Stimulated activated CD4-positive, alpha-beta T cell treated with anti-CD3 and anti-CD28 coated beads, Interleukin-4, amount 100 ng/mL, for 24 hours (primary cell): ENCODE measurements at places on chromosomes 2 and 18.

GRCh38 chr2:200689115-200689514, 103.3 kb downstream of the AOX1 start:
- no peak for DNase-seq

DNA sequence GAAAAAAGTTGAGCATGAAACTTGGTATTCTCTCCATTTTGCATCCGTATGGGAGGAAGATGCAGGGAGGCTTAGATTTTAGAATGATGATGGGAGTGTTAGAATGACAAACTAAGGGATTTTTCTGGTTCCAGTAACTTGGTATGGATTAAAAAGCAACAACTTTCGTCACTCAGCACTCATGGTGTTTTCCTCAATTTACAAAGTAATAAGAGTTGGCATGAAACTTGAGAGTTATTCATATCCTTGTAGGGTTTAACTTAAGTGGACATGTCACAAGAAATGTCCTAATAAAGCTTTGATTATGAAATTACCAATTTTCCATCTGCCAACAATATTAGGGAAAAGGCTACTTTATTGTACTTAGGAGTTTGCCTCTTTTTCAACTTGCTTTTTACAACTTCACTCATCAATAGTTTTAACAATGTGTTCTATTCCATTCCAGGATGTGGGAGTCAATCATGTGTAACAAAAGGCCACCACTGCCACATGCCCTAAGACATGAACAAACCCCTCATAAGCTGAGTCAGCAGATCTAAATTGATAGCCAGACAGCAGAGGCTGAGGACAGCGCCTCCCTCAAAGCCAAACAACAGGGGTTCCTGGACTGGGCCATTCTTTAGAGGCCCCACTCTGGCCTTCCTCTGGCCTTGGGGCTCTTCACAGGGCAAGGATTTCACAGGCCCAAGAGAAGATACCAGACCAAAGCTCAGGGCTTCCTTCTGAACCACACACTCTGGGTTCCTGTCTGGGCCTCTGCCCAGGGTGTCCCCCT, 265.8 kb downstream of the TNS1 start:
- no peak for DNase-seq

DNA sequence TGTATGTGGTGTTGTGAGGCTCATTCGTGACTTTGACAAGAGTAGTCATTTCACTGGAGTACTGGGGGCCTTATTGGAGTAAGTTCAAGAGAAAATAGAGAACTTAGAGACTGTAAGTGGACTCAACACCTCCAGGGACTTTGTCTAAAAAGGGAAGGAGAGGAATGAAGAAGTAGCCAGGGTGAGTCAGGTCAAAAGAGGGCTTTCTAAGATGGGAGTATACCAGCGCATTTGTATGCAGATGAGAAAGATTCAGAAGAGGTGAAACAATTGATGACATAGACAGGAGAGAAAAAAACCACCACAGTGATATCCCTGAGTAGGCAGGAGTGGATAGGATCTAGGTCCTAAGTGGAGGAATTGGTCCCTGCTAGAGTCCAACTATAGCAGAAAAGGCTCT, 246.8 kb downstream of the IKZF2 start:
- no peak for DNase-seq

- no peak for DNase-seq
Observed at GRCh38 chr2:28199995-28200679, 192.5 kb upstream of the FOSL2 start.

DNA sequence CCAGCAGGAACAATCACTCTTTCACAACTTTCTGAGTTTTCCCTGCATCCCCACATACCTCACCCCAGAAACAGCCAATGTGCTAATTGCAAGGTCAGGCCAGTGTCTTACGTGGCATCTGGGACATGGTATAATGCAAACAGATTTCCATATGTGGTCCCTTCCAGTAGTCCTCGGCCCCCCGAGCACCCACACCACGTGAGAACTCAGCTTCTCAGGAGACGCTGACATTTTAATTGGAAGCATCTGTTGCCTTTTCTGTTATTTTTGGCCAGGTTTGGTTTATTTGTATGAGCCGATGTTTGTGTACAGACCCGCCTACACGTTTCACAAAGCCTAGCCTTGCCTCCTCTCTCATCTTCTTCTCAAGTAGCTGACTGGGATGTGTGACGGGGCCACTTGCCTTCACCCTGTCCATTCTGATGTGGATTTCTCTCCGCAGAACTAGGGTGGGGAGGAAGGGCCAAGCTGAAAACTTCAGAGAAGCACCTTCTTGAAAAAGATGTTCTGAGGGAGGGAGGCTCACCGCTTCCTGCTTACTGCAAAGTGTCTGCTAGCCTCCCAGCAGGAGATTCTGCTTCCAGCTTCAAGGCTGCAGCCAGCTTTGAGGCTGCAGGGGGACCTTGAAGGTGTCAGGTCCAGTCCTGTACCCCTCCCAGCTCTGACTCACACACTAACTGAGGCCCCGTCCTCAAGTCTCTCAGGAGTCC, 109.6 kb upstream of the SLC14A2 start:
- no peak for DNase-seq

DNA sequence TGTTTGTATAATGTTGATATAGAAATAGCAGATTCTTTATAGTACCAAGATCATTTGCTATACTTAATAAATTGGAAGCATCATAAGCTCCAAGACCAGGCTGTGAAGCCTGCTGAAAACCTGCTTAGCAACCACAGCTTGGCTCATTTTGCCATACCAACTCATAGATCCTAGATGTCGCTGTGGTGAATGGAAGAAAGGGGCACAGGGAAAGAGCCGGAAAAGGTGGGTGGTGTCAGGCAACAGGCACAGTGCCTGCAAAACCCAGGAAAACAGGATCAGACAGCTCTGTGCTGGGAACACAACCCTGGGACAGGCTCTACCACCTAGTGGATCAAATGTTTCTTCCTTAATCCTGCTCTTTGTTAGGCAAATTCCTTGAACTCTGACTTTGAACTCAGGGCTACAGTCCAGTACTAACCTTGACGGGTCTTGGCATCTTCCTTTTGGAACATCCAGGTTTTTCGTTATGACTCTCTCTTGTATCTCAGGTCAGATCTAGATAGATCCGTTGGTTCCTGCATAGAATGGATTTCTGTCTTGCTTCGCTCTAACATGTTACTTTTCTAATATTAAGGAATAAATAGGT, 31.6 kb downstream of the TWSG1 start:
- no peak for DNase-seq

DNA sequence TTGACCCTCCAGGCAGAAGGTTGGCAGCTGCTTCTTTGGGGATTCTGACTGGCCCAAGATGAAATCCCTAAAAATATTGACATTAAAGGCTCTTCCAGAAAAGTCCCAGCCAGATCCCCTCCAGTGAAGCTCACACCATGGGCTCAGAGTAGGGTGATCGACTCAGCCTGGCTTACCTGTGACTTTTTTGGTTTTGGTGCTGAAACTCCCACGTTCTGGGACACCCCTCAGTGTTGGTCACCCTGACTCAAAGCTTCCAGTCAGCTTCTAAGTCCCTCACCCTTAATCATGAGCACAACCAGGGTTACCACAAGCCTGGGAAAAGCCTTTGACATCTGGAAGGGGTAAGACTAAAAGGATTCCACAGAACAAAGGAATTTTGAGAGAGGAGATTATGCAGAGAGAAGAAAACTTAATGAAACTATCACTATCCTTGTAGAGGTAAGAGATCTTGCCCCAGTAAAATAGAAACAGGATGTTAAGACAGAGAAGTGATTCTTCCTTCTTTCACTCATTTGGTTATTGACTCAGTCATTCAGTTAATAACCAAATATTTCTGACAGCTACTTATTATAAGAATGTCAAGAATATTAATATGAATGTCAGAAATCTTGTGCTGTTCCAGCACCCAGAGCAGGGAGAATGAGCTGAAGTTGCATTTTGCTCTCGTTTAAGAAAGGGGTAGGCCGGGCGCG, 66.8 kb upstream of the SEC11C start:
- no peak for DNase-seq

GRCh38 chr2:56444339-56444738, 260.5 kb downstream of the CCDC85A start:
- DNase-seq = no peak

GRCh38 chr2:217121565-217121964, 261.7 kb upstream of the TNP1 start:
- DNase-seq = no peak

GRCh38 chr2:96241900-96242611, 23.7 kb downstream of the TMEM127 start:
- peak; percentile 62 for DNase-seq

- peak; percentile 42 for DNase-seq
Observed at GRCh38 chr2:230441227-230441897, 25.4 kb downstream of the SP100 start.

DNA sequence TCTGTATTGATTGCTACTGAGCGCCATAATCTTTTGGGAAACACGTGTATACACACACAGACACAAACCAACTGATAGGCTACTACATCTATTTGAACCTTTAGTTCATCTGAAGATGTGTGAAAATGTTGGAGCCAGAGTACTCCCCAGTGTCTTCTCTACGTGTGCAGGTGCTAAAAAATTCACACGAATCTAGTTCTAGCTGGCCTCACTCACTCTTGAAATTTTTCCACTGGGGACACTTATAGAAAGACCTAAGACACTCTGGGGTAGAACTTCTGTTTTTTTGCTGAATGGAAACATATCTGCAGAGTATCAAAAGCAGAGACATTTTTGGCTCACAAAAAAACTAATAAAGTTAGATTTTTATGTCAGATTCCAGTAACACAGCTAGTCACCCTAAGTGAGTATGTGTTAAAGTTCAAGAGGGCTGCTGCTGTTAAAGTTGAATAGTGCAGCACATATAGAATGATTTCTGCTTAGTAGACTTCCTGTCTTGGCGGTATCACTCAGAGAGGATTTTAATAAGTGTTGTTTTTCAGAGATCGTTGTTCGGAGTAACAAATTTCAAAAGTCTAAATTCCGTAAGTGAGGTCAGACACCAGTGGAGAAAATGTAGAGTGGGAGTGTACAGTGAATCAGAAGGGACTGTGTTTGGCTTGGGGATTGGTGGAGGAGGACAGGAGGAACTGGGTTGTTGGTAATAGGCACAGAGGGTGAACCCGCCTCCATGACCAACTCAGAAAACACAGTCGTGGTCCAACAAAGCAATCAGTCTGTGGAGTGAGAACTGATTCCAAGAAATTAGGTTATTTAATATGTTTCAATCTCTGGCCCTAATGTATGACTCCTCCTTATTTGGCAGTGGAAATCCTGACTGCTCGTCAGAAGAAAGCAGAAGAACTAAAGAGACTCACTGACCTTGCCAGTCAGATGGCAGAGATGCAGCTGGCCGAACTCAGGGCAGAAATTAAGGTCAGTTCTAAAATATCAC, 43.1 kb downstream of the KCTD18 start:
- DNase-seq = peak; percentile 54

- no peak for DNase-seq
Observed at GRCh38 chr2:29917781-29918180, 3.6 kb downstream of the ALK start.

DNA sequence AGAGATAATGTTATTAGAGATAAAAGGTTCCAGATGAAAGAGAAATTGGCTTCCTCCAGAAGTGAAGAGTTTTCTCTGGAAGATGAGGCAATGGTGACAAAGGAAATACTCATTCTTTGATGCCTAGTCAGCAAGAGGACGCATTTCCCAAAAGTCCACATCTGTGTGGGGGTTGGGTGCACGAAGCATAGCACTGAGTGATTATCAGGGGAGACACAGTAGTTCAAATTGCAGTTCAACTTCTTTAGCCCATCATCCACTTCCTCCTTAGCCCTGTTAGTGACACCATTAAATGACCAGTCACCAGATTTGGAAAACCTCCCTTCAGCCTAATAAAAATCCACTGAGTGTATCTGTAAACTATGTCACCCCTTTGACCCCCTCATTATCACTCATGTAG, 80.9 kb upstream of the PHLPP1 start:
- no peak for DNase-seq

DNA sequence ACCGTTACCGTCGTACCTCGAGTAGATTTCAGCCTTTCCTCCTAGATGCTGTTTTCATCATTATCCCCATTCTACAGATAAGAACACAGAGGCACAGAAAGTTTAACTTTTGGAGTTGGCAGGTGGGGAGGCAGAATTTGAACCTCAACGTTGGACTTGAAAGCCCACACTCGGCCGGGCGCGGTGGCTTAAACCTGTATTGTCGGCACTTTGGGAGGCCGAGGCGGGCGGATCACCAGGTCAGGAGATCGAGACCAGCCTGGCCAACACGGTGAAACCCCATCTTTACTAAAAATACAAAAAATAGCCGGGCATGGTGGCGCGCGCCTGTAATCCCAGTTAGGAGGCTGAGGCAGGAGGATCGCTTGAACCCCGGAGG, 11.5 kb downstream of the CATIP start:
- no peak for DNase-seq

GRCh38 chr18:69936191-69936558, 11.5 kb downstream of the CD226 start:
- DNase-seq = no peak

GRCh38 chr2:114642166-114642770, 199.8 kb downstream of the DPP10 start:
- no peak for DNase-seq

- no peak for DNase-seq
Observed at GRCh38 chr2:48039209-48039990, 133.1 kb upstream of the FBXO11 start.

DNA sequence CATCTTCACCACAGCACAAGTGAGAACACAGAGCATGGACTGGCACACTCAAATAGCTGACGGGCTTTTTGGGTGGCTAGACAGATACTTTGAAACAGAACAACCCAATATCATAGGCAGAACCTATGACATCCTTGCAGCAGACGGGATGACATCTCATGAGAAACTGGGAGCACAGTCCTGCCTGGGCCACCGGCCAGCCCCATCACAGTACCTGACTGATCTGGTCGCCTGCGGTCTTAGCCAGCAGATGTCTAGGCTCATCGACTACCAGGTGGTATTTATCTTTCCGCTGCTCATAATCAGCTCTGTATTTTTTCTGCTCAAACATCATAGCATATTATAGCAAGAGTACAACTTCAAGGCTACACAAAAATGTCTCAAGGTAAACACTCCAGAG, 124.3 kb downstream of the RIF1 start:
- DNase-seq = no peak

DNA sequence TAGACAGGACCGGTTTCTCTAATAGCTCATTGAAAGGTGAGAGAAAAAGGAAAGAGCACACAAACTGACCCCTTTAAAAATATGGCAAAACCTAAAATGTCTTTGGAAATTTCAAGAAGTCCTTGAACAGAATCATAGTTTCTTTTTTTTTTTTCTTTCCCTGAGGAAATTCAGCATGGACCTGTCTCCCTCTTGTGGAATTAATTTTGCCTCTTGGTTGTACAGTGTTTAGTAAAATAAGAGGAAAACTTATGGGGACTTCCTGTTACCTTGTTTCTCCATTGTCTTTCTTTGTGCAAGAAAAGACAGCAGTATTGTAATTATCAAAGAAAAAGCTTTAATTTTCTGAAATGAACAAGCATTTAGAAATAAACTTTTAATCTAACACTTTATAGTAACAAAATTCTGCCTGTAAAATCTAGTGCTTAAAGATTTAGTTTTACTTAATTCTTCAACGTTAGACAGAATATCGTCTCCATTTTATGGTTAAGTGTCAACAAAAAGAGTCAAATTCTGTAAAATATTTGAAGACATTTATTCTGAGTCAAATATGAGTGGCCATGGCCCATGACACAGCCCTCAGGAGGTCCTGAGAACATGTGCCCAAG, 176.3 kb upstream of the NABP1 start:
- no peak for DNase-seq

GRCh38 chr2:109139002-109139401, 10.0 kb downstream of the SH3RF3 start:
- DNase-seq = no peak

GRCh38 chr18:23365602-23366001, 87.5 kb upstream of the RIOK3 start:
- no peak for DNase-seq

- DNase-seq = no peak
Observed at GRCh38 chr2:190973262-190973661, 40.7 kb downstream of the STAT1 start.

- no peak for DNase-seq
Observed at GRCh38 chr2:148568597-148568996, 76.0 kb upstream of the EPC2 start.
